ENCODE measurements at places on chromosomes 12 and 14.

GRCh38 chr14:56119201-56119981, 1.2 kb downstream of the PELI2 start:
- peak; percentile 63 for DNase-seq

- no peak for DNase-seq
These were observed at the start of gene SCNN1A for GRCh38 chr12:6375269-6376078. SCNN1A (minus strand) TSS chr12:6375563; CDS start chr12:6374783, 780 bp downstream.

DNA sequence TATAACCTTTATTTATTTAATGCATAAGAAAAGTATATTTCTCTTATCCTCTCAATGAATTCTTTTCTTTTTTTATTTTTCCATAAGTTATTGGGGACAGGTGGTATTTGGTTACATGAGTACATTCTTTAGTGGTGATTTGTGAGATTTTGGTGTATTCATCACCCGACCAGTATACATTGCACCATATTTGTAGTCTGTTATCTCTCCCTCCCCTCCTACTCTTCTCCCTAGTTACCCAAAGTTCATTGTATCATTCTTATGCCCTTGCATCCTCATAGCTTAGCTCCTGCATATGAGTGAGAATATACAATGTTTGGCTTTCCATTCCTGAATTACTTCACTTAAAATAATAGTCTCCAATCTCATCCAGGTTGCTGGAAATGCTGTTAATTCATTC, 1900.0 kb upstream of the SEL1L start:
- DNase-seq, result no peak

DNA sequence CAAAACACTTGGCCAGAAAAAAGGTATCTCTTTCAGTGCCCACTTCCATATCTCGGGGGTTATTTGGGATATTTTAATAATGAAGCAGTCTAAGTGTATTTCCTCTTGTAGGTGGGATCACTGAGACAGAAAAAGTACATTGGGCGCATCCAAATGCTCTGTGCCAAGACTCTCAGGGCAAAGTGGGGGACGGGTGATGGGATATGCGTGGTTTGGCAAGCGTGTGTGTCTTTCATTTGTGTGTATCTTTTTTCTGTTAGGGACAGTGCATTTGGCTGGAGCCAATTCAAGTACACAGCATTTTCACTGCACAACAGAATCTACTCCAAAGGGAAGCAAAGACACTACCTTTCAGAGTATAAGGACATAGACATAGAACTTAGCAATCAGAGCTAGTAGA, 29.3 kb downstream of the SSPN start:
- no peak for DNase-seq

GRCh38 chr12:1502379-1502720, 92.0 kb downstream of the FBXL14 start:
- no peak for DNase-seq

DNA sequence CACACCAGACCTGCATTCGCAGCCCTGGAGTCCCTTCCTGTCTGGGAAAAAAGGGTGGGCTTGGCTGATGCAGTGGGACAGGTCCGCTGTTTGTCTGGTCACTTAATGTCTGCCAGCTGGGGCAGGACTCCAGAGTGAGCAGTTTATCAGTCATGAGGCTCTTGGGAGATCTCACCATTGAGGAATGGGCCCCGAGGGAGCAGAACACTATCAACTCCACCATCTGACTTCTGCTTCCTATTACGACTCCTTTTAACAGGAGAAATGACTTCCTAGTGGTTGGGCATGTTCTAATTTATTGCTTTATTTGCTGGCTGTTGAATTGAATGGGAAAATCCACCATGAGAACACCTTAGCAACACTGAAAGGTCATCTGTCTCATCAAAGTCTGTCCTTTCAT, 182.5 kb upstream of the RASSF8 start:
- DNase-seq, result no peak

DNA sequence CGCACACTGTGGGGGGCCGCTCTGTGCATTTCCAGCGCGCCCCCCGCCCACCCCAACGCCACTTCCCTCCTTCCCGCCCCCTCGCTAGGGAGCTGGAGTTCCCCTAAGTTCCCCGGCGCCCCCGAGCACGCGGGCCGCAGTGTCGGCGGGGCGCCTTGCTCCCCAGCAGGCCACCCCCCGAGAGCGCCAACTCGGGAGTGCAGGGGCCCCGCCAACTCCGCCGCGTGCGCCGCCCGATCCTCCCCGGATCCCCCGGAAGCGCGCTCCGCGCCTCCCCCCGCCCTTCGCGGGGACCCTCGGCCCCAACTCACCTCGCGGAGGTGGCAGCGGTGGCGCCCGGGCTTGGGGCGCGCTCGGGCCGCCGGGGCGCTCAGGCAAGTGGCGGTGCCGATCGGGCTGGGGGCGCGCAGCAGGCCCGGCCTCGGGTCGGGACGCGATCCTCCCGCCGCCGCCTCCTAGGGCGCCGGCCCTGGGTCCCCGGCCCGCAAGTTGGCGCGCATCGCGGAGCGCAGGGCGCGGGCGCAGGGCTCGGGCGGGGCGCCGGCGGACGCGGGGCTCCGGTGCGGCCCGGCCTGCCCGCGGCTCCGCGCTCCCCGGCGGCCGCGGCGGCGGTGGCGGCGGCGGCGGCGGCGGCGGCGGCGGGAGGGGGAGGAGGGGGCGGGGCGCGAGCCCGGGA, at the start of gene NCOR2:
NCOR2 (minus strand) TSS at position 616 of the 676 bp plus-strand sequence. CDS start 72,361 bp downstream, outside the sequence.
- peak; percentile 79 for DNase-seq

DNA sequence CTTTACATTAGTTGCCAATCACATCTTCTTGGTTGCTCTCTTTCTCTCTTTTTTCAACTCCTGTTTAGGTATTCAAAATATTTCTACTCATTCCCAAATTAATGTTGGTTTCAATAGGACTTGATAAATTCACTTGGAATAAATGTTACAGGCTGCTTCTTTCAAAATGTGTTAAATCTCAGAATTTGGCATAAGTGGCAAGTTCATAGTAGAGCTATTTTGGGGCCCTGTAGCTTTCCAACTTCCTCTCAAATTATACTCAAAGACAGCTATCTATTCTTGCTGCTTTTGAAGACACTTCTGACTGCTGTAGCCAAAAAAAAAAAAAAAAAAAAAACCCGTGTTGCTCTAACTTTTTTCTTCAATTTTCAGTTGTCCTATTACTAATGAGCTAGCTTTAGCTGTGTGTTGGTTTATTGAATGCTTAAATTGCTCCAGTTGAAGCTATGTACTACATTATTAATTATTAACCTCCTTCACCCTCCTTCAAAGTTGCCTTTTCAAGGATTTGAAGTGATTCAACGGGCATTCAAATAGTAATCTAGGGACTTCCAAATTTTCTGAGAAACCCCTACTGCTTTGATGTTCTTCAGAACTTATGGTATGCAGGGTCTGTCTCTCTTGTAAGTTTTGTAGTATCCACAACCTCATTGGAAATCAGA, 554.6 kb upstream of the FLRT2 start:
- no peak for DNase-seq

DNA sequence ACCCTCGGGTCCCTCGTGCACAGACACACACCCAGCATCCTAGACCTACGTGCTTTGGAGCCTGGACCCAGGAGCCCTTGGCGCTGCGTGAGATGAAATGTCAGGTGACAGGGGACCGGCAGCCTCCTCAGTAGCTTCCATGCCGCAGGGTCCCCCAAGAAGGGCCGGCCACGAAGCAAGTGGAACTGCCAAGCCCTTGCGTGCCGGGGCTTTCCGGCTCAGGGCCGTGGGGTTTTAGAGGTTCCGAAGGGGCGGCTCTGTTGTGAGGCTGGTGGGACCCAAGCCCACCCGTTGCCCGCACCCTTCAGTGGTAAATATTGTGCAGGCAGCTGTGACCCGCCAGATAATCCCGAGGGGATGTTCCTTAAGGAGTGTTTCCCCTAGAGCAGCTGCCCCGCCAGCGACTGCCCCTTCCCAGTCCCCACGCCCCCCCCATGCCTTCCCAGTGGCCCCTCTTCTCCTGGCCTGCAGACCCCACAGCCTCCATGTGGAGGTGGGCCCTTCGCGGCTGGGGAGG, 133.7 kb downstream of the ADGRD1 start:
- peak; percentile 29 for DNase-seq

GRCh38 chr14:37198273-37198598, 499 bp downstream of the MIPOL1 start:
- DNase-seq, result no peak

GRCh38 chr12:7868391-7868790, 4.3 kb downstream of the SLC2A14 start:
- DNase-seq, result no peak

DNA sequence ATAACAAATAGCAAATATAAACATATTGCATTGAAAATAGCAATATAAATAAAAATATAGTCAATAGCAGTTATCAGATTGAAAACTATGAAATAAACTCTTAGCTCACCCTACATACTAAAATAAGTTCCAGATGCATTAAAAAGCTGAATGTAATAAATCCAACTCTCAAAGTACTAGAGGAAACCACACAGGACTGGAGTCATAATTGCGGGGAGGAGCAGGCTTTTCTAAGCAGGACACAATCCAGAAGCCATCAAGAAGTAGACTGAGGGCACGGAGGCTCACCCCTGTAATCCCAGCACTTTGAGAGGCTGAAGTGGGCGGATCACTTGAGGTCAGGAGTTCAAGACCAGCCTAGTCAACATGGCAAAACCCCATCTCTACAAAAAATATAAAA, 22.2 kb downstream of the GSC start:
- no peak for DNase-seq

DNA sequence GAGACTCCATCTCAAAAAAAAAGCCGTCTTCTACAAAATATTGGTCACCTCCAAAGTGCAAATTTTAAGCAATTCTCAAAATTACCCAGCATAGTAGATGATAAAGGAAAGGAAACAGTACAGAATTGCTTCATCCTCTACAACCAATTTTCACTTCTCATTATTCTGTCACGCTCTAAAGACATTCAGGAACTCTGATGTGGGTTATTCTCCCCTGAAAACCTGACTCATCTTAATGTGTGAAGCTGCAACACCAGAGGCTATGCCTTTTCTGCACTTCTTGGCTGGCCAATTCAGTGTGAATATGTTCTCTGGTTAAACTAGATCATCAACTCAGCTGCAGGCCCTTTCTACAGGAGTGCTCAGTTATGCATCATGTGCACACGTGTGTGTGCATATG, 11.0 kb downstream of the PTGER2 start:
- no peak for DNase-seq

DNA sequence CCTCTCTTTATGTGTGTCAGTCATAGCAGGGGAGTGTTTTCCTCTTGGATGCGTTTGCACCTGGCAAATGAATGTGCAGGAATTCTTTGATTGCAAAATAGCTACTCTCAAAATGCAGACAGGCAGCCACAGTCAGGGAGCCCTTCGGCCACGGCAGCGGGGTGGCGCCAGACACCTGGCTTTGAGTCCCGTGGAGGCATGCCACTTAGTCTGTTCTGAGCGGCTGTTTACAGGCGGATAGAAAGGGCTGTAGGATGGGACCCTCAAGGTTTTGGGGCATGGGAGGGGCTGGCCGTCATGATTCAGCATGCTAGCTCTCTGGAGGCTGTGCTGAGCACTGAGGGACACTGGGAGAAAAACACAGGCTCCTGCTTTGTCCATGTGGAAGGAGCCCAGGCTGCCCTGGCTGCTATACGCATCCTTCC, 117.1 kb downstream of the SLC25A47 start:
- no peak for DNase-seq

- DNase-seq, result no peak
These were observed 103.9 kb upstream of the TMEM132C start for GRCh38 chr12:128163086-128163485.

GRCh38 chr14:22220427-22220826, 368.6 kb downstream of the DAD1 start:
- DNase-seq, result no peak

GRCh38 chr12:53499266-53500141, at the start of gene MAP3K12:
MAP3K12 (minus strand) TSS chr12:53499458; CDS start chr12:53487391, 12,067 bp downstream.
- peak; percentile 81 for DNase-seq

GRCh38 chr12:16349131-16349460, 1.7 kb downstream of the MGST1 start:
- no peak for DNase-seq

GRCh38 chr14:62824086-62824485, 221.2 kb downstream of the KCNH5 start:
- no peak for DNase-seq

- DNase-seq, result peak; percentile 62
These were observed 54.0 kb downstream of the ZNF641 start for GRCh38 chr12:48296586-48297282.

GRCh38 chr12:56061982-56062381, 18.0 kb upstream of the ERBB3 start:
- no peak for DNase-seq

GRCh38 chr12:11717519-11717961, 68.1 kb downstream of the ETV6 start:
- DNase-seq, result no peak

DNA sequence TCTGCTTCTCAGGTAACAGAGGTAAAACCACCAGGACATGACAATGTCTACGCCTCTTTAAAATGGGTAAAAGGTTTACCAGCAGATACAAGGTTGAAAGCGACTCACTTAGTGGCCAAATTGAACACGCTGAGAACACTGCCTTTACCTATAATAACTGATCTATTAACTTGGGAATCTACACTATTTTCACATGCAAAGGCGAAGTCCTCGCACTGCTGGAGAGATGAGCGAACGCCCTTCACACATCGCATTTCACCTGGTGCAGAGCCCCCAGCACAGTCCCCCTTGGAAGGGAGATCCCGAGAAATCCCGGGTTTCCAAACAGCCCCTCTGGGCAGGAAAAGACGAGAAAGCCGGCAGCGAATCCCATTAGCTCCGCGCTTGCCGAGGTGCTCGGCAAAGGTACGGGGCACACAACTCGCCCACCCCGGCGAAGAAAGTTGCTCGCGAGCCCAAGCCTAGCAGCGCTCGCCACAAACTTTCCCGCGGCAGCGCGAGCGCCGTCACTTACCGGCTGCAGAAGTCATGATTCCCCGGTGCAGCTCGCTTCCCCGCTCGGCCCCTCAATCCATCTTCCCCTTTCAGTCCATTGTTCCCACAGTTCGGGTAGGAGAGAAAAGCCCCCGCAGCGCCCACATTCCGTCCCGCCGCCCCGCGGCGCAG, 423 bp downstream of the FGD6 start:
- DNase-seq, result no peak

GRCh38 chr14:54169254-54169924, 212.8 kb upstream of the BMP4 start:
- no peak for DNase-seq

GRCh38 chr12:88562846-88563582, 17.3 kb downstream of the KITLG start:
- no peak for DNase-seq

DNA sequence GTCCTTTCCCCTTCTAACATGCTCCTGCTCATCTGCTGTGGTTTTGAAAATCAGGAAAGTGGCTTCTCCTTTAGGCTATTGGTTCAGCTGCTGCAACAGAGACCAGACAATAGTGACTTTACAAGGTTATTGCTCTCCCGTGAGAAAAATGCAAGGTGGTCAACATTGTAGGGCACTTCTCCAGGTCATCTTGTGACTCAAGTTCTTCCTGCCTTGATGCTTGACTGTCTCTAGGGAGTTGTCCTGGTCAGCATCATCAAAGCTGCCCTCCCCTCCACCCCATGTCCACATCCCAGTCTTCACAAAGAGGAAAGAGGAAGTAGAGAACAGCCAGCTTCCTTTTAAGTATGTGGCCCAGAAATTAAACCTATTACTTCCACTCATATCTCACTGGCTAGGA, 3.9 kb upstream of the TMEM63C start:
- DNase-seq, result no peak

GRCh38 chr12:94872007-94872653, 131.4 kb downstream of the NDUFA12 start:
- DNase-seq, result no peak

- no peak for DNase-seq
These were observed 50.4 kb upstream of the AMN start for GRCh38 chr14:102872020-102872419.
